ENCODE measurements at places on chromosomes 5 and 9. TPM values are rescaled to one million over a fixed set of nuclear protein-coding genes. Genes with fewer than 3 reads are reported as not detected.

CDHR2 gene
- total RNA-seq: not detected

POU5F2 gene
- total RNA-seq: not detected

- DNase-seq: peak; percentile 84
Observed at GRCh38 chr5:124718380-124718789, 28.1 kb downstream of the ZNF608 start.

DNA sequence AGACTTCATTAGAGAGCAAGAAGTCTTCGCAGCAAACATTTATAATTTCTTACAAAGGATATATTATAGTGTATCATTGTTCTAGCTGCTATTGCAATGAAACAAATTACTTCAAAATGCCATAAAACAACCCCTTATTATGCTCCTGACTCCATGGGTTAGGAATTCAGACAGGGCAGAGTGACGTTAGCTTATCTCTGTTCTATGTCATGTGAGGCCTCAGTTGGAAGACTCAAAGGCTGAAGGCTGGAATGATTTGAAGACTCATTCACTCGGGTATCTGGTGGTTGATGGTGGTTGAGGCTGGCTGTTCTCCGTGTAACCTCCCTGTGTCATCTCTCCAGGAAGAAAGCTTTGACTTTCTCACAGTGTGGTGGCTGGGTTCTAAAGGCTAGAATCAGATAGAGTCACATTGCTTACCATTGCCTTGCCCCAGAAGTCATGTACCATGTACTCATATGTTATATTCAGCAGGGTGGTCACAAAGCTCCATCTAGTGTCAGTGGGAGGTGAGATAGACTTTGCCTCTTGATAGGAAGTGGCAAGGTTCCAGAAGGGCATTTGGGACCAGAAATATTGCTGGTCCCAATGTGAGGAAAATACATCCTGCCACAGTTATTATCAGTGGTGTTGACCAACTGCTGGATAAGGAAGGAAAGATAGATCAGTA is 226.9 kb downstream of the TMEM38B start:
- no peak for DNase-seq

NEUROG1 gene
- not detected for total RNA-seq

OLFML2A gene
- total RNA-seq: 2.4 TPM

DNA sequence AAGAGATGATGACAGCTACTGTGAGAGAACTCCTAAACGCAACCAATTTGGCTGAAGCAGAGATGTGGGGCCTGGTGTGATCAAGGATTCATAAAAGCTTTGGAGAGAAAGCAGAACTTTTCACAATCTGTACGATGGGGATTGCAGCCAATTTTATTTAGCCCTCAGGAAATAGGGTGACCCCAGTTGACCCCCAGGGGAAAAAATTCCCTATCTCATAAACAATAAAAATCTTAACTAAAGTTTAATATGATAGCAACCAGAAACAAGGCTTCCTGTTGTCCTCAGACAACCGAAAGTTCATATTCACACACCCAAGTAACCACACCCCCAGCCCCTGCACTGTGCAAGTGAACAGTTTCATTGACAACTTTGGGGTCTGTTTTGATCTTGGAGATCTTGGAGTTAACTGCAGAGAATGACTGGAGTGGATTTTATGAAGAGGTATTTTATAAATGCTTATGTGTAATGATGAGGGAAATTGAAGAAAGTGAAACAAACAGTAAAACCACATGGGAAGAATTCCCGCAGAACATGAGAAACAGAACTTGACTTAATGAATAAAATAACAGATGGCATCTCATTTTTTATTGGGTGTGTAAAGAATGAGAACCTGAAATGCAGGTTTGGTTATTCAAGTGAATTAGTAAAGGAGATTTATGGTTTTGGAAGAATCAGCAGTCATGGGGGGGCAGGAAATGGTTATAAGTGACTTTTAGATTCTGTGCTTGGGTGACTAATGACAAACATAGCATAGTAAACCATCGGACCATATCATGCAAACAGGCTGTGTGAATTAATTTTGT is 94.5 kb downstream of the PDE4D start:
- DNase-seq: peak; percentile 84

- peak; percentile 90 for DNase-seq
Observed at GRCh38 chr5:134904610-134905245, at the start of gene PCBD2. Gene PCBD2 (plus strand): TSS chr5:134905131. CDS start chr5:134905140, 9 bp downstream.

- peak; percentile 57 for DNase-seq
Observed at GRCh38 chr5:38316544-38317224, 58.3 kb downstream of the EGFLAM start.

NDOR1 gene
- 17.6 TPM for total RNA-seq

- no peak for DNase-seq
Observed at GRCh38 chr9:132827366-132827765, 50.7 kb downstream of the AK8 start.

DNA sequence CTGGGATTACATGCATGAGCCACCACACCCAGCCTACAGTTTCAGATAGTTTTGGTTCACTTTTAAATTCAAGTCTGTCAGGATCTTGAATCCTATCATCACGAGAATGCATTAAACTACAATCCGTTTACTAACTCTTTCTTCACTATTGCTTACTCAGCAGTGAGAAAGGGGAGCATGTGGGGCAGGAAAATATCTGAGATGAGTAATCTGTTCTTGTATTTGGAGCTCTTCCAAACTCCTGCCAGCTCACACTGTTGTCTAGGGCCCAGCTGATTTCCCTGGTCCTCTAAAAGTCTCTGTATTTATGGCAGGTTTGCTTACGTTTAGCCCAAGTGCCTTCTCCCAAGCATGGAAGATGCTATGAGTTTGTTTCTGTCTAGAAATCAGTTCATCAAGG is 152.2 kb downstream of the FGF18 start:
- peak; percentile 83 for DNase-seq

- DNase-seq: peak; percentile 43
Observed at GRCh38 chr9:94934816-94935328, 208.4 kb downstream of the AOPEP start.

GRCh38 chr9:73736270-73736669 is 584.6 kb downstream of the ANXA1 start:
- DNase-seq: no peak

DNA sequence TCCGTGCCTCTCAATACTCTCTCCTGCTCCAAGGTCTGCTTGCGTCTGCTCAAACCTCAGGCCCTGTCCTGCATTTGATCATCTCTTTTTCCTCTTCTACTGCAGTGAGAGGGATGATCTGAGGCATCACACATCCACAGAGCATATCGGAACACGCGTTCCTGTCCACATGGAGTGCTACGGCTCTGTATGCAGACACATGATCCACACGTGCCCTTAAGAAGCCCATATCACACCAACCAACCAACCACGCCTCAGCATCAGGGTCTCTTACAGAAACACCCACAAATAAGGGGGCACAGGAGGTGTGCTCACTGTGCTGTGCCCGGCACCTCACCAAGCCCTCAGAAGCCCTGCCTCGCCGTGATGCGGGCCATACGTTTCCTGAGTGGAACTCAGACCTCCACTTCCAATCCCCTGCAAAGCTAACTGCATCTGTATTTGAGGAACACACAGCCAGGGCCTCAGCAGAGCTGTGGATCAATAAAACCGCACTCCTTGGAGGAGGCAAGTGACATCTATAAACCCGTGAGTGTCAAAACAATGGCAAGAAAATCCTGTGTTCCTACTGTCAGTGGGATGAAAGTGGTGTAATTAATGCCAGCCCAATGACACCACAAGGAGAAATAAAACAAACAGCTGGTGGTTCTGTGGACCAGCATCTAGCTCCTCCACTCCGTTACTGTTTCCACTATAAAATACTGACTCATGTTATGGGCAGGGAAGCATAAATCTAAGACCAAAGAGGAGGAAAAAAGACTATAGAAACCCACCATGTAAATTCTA is 40.4 kb downstream of the AK8 start:
- DNase-seq: no peak

DNA sequence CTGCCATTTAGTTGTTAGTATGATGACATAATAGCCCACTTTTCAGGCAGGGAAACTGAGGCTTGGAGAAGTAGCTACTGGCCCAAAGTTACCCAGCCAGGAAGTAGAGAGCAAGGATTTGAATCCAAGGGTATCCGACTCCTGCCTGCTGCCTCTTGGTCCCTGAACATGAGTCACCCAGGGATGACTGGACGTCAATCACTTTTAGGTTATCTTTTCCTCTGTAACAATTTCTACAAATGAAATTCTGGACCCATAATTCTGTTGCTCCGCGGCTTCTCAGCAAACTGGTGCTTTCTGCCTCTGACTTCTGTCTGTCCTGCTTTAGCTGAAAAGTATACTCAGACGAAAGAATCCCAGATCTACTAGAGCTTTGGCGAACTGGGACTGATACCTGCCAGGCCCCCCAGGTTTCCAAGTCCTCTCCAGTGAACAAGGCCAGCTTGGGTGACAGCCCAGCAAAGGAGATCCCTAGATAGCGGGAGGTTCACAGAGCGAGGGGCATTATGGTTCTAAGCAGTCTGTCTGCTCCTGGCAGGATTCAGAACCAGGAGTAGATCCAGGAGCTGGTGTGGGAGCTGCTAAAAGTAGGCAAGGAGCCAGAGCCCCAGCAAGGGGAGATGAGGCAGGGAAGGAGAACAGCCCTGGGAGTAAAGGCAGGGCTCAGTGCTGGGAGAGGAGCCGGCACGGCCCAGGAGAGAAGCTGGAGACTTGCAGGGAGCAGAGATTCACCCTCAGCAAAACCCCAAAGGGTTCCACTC is 20.6 kb downstream of the OLFML2A start:
- DNase-seq: no peak

SSBP2 gene
- 34.2 TPM for total RNA-seq

FXN gene
- 6.3 TPM for total RNA-seq

GRCh38 chr9:27118916-27119315 is 9.9 kb downstream of the TEK start:
- peak; percentile 67 for DNase-seq

DNA sequence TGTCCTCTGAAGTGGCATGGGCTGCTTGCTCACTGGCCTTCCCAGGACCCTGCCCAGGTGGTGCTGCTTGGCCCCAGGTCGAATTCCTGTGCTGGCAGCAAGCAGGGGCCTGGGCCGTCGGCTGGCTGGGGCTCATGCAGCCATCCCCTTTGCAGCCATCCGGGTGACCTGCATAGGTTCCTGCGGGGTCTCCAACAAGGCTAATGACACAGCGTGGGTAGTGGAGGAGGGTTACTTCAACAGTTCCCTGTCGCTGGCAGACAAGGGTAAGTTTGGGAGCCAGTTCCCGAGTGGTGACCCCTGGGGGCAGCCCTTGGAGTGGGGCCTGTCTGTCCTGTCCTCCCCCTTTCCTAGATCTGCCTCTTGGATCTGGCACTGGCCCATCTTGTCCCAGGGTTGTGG is 6.1 kb upstream of the EHMT1 start:
- no peak for DNase-seq

DNA sequence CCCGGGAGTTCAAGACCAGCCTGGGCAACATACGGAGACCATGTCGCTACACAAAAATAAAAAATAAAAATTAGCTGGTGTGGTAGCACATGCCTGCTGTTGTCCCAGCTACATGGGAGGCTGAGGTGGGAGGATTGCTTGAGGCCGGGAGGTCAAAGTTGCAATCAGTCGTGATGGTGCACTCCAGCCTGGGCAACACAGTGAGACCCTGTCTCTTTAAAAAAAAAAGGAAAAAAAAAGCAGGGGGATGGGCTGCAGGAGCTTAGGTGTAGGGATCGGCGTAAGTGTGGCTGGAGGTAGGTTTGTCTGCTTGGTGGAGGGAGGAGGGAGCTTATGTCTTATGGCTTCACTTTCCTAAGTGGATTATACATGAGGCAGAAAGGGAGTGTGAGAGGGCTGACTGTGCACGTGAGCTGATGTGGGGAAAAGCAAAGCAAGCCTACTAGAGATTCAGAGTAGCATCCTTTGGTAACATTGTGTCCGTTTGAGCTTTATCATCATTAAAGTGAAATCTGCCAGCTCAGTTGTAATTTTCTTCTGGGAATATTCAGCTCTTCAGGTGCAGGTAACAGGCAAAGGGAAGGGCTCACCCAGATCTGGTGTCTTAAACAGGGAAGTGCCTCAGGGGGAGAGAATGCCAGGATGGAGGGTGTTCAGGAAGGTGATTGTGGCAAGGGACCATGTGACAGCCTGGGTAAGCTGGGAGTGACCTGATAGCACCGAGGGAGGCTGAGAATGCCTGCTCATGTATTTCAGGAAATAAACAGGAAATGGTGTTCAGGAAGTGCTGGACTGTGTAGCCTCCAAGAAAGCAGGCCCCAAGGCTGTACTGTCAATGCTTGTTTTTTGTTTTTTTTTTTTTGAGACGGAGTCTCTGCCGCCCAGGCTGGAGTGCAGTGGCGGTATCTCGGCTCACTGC is 17.6 kb upstream of the SETX start:
- DNase-seq: peak; percentile 77
